Dermis blood vessel endothelial cell (primary cell): ENCODE measurements at places on chromosomes 1 and 21. TPM values are rescaled to one million over a fixed set of nuclear protein-coding genes. Genes with fewer than 3 reads are reported as not detected.
A peak's percentile ranks its signal among the peaks of the same experiment; 100 is the strongest.

DNA sequence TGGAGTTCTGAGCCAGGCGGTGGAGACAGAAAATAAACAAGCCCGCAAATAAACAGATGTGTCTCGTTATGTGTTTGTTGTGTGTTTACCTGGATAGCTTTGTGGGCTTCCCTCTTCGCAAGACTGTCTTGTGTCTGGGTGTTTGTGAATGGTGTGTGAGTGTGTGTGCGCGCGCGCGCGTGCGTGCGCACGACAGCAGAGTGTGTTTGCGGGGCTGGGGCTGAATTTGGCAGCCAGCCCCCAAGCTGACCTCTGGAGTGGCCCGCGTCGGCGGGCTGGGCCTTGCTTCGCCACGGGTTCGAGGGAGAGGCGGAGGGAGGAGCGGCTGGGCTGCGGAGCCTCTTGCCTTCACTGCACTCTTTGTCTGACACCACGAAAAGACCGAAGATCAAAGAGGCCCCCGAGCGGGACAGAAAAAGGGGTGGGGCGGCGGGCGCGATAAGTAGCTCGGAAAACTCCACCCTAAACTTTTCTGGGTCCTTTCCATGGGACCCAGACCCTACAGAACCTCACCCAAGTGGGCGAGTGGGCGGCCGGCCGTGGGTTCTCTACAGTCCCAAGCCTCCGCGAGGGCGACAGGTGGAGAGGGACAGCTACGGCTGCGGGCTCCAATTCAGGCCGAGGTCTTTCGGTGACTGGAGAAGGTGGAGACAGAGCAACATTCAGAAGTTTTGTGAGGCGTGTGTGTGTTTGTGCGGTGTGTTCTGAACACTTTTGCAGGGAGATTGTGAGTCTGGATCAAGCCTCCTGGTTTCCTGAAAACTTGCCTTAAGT, 14.5 kb downstream of the PAX7 start:
- DNase-seq: no peak

DNA sequence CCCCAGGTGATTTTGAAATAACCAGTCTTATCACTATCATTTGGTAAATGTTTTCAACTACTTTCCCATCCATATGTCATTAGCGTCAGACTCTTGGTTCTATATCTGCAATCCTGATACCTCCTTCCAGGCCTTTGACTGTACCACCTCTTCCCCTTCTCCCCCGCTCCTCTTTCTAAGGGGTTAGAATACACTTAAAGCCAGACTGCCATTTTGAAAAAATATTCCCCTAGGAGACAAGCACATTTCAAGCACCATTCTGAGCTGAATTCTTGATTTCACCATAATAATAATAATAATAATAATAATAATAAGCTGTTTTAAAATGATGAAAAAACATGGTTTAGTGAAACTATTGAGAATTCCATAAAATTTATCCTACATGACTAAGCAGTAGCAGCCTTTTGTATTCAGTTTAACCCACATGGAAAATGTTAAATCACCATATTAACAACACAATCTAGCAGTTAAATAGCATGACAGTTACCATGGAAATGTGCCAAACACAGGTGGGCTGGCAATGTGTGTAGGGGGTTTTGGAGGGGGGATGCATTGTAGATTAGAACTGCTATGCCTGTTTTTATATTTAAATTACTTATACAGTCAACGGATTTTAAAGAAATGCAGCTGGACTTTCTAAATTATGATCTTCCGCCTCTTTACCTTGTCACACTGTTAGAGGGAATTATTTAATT, 480.2 kb upstream of the DEPDC1 start:
- DNase-seq: no peak

DNA sequence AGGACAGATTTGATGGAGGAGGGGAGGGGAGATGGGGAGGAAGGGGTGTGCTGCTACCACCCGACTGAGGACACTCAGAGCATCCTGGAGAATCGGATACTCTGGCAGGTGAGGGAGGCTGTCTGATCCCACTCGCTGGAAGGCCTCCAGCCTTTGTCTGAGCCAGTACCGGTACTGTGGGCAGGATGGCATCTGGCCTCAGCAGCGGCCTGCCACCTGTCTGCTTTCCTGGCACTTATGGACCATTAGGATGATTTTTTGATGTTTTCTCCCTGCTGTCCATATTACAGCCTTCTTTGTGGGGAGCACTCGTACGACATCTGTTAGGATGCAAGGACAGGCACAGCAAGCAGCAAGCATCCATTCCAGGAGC, 11.5 kb downstream of the ATP2B4 start:
- no peak for DNase-seq

- DNase-seq: no peak
Measured at GRCh38 chr1:55034476-55035133, 4.7 kb upstream of the PCSK9 start.

DNA sequence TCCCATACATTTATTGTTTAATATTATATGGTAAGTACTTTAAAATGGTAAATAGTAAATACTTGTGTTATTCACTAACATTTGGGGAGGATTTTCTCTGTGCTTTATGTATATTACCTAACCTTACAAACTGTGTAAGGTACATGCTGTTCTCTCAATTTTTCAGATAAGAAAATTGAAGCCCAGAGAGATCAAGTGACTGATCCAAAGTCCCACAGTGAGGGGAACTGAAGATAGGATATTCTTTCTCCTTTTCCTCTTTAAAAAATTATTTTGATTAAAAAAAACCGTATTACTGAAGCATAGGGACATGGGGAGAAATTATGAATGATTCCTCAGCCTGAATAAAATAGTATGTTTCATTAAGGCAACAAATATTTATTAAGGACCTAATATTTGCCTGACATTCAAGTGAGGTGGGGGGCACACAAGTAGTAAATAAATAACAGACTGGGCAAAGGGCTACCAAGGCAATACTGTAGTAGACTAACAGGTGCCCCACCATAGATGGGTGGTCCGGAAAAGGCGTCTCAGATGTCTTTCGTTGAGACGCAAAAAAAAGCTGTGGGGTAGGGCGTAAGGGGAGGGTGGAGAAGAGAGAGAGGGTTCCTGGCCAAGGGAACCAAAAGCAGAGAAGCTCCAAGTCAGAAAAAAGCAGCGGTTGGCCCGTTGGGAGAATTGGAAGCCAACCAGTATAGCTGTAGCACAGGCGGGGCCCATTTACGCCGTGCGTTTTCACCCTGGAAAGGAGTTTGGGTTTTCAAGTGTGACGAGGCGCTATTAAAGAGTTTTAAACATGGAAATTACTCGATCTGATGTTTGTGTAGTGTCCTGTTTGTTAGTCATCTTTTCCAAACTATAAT, 944 bp upstream of the AGO3 start:
- no peak for DNase-seq

- no peak for DNase-seq
Measured at GRCh38 chr1:86640161-86640670, 64.2 kb upstream of the SH3GLB1 start.

- no peak for DNase-seq
Measured at GRCh38 chr1:11394592-11395245, 84.2 kb upstream of the DISP3 start.

- no peak for DNase-seq
Measured at GRCh38 chr21:26653430-26653829, 80.3 kb upstream of the CYYR1 start.

- no peak for DNase-seq
Measured at GRCh38 chr1:212141404-212141803, 105.9 kb downstream of the DTL start.

DNA sequence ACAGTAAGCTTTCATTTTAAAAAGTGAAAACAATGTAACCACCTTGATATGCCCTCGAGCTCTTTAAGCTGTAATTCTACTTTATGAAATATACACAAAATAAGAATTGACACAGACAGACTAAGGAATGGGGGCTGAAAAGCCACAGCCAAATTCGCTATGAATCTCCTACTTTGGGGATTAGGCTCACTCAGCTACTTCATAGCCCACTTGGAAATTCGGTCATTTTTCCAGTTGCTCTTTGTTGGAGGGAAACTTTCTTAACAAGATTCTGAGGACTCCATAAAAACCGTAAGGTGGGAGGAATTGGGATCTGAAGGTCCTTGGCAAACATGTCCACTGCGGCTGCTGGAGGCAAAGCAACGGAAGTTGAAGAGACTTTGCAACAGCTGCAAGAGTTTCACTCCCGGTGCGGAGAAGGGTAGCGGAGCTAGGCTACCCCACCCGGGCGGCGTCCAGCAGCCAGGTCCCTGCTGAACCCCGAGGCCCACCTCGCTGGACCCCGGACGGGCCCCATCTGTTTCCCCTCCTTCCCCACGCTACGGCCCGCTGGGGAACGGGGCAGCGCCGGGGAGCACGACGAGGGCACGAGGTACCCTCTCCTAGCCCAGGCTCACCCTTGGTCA, 634 bp downstream of the MYCBP start:
- DNase-seq: peak; percentile 39

DNA sequence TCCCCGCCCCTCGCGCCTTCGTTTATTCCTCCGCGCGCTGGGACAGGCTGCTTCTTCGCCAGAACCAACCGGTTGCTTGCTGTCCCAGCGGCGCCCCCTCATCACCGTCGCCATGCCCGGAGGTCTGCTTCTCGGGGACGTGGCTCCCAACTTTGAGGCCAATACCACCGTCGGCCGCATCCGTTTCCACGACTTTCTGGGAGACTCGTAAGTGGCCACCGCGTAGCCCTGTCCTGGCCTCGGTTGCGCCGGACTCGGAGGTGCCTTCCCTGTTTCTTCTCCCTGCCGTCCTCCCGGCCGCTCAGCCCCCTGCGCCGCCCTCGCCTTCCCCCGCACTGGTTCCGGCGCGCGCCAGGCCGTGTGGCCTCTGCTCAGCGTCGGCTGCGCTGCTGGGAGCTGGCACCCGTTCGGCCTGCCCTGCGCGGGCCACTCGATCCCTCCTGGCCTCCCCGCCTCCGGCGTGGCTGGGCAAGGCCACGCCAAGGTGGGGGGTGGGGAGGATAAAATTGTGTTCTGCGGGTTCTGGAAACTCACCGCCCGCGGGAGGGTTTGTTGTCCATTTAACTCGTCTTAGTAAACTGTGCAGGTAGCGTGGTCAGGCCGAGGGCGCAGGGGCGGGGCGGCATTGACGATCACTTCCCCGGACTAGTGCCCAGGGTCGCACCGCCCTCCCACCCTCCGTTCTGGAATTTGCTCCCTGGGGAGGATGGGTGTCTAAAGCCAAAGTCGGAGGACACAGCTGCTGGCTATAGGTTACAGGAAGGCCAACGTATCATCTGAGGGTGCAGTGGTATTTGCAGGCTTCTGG, at the start of gene PRDX6:
Gene PRDX6, plus strand, starts transcription at position 50 of the 808 bp plus-strand sequence. Its CDS starts 63 bp downstream, at position 113.
- peak; percentile 88 for DNase-seq

- no peak for DNase-seq
Measured at GRCh38 chr1:205630651-205631009, 1.2 kb downstream of the ELK4 start.

DNA sequence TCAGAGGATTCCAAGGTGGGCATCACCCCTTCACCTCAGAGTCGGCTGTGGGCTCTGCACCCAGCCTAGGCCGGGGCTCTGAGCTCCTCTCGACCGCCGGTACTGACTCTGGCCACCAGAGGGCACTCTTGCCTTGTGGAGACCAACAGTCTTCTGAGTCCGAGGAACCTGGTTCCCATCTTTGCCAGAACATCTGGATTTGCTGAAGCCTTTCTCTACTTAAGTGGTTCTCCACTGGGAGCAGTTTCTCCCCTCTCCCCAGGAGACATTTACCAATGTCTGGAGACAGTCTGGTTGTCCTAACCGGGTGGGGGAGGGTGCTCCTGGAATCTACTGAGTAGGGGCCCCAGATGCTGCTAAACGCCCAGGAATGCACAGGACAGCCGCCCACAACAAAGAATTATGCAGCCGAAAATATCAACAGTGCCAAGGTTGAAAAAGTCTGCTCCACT, 9.4 kb downstream of the ETV3L start:
- DNase-seq: peak; percentile 86

DNA sequence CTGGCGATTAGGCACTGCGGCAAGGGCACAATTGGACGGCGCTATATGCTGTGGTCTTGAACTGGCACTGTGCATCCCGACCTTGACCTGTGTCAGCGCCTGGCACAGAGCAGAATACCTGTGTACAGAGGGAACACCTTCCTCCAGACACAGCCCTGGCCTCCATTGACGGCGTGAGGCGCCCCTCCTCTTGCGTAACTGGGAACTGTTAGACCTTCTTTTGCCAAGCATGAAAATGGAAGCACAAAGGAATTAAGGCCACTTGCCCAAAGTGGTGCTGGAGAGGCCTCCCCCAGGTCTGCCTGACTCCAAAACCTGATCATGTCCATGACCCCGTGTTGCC, 6.8 kb upstream of the AGTRAP start:
- no peak for DNase-seq

Gene LCE1E
- total RNA-seq: not detected in 2 replicates

DNA sequence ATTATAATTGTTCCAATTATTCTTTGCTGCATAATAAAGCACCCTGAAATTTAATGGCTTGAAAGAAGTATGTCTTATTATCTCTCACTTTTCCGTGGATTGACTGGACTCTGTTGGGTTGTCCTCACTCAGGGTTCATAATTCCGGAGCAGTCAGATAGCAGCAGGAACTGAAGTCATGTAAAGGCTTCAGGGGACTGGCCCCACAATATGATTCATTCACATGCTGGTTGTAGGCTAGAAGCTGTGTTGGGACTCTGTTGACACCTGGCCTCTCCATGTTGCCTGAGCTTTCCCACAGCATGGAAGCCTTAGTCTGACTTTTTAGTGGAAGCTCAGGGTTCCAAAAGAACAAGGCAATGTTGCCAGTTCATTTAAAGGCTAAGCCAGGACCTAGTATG, 367.1 kb upstream of the ADGRL2 start:
- DNase-seq: no peak

DNA sequence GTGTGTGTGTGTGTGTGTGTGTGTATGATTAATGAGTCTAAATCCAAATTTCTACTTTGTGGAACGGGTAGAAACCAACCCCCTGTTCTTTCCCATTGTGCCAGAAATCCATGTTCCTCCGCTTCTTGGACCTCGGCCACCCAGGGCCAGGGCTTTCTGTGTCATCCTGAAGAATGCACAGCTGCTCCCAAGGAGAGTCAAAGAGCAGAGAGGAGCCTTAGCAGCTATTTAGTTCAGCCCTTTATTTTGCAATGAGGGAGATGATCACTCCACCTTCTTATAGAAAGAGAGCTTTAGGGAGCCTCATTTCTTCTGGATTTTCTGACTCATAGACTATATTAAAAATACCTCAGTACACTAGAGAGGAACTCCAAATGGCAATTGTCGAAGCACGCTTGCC, 489.3 kb upstream of the VAMP3 start:
- no peak for DNase-seq

Gene GNG12
- 182 and 256 TPM in 2 replicates for total RNA-seq

Gene CLDN17
- total RNA-seq: not detected in 2 replicates

- no peak for DNase-seq
Measured at GRCh38 chr1:8878448-8878697, at the start of gene ENO1. Gene ENO1, minus strand, starts transcription at chr1:8878686. Its CDS starts 3,778 bp downstream, at chr1:8874908.

Gene DCDC2B
- not detected in 2 replicates for total RNA-seq

- no peak for DNase-seq
Measured at GRCh38 chr1:73637264-73637663, 560.7 kb downstream of the LRRIQ3 start.

- no peak for DNase-seq
Measured at GRCh38 chr1:204705888-204706837, 20.6 kb upstream of the LRRN2 start.

Gene PTPN22
- total RNA-seq: not detected in 2 replicates

GRCh38 chr1:100510451-100510850, 27.5 kb upstream of the GPR88 start:
- peak; percentile 9 for DNase-seq

Gene FCRL5
- total RNA-seq: not detected in 2 replicates
